ENCODE measurements at places on chromosomes 6 and 20.

- no peak for DNase-seq
Measured at GRCh38 chr20:828987-829386, 4.5 kb upstream of the FAM110A start.

DNA sequence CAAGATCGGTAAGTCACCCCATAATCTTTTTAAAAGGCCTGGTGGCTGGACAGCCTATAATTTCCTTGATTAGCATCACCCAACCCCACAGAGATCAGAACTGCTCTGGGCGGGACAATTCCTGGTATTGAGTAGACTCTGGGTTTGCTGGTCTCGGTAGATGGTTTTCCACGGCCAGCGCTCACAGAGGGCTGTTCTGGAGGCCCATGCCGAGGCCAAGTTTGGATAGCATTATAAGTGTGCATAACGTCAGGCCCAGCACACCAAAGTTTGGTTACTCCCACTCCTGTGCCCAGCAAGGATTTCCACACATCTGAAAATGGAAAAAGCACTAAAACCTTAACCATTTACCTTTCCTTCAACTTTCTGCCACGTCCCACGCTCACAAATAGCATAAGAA, 104.7 kb upstream of the RREB1 start:
- DNase-seq, result no peak

- no peak for DNase-seq
Measured at GRCh38 chr20:38471245-38471644, 1.4 kb upstream of the RALGAPB start.

DNA sequence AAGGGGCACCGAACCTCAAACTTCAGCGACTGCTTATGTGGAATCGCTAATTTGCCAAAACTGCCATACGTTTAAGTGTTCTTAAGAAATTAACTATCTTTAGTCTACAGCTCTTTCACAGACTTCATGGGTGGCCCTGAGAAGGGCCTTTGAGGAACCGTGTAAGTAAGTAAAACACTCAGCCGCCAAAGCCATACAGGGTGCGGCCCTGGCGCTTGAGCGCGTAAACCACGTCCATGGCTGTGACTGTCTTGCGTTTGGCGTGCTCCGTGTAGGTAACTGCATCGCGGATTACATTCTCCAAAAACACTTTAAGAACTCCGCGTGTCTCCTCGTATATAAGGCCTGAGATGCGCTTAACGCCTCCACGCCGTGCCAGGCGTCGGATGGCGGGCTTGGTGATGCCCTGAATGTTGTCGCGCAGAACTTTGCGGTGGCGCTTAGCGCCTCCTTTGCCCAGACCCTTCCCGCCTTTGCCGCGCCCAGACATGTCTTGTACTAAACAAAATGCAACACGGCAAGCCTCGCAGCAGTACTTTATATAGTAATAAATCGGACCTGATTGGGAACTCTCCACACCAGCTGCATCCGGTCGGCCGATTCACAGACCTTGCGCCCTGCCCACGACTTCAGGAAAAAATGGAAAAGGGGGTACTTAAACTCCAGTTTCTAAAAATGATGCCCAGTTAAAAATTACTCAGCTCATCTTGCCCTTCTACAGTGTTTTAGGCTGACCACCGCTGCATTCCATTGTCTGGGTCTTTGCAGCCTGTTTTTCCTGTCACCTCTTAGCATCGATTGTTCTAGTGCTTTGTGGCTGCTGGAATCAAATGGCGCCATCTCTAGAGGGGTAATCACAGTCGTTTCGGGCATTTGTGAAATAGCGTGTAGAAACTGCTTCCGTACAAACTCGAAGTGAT, 38.9 kb downstream of the OR2B2 start:
- peak; percentile 80 for DNase-seq

DNA sequence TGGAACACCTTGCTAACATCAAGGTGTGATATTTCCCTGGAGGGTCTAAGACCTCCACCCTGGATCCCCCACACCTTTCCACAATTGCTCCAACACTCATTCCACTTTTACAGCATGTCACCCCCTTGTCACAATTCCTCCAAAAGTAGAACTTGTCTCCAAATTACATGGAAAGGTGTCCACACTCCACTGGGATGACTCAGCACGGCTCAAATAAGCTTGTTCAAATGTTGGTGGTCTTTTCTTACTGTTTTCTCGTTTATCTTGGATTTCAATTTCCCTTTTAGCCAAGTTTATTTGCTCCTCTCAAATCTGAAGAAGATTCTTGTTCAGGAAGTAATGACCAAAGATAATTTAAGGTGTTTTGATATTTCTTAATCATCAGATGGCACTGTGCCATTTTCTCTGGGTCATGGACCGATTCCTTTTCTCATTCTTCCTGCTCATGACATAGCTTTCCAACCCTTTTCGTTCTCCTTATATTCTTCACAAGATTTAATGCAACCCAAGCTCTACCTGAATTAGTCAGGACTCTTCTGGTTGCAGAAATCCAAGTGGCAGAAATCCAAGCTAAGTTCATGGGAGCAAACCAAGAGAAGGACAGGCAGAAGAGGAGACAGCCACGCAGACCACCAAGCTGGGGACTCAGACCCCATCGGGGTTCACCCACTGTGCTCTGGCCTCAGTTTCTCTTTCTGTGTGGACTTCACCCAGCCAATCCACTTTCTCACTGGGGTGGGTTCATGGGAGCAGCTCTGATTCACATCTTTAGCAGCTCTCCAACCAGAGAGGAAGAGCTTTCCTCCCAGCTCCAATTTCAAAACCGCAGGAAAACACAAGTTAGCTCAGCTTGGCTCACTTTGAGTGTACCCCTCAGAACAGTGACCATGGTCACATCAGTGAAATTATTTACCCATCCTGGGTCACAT, 110.5 kb upstream of the CDYL start:
- DNase-seq, result no peak

- DNase-seq, result peak; percentile 49
Measured at GRCh38 chr6:16759181-16759645, 2.0 kb downstream of the ATXN1 start.

GRCh38 chr20:5181492-5181891, 54.7 kb downstream of the CDS2 start:
- DNase-seq, result no peak

DNA sequence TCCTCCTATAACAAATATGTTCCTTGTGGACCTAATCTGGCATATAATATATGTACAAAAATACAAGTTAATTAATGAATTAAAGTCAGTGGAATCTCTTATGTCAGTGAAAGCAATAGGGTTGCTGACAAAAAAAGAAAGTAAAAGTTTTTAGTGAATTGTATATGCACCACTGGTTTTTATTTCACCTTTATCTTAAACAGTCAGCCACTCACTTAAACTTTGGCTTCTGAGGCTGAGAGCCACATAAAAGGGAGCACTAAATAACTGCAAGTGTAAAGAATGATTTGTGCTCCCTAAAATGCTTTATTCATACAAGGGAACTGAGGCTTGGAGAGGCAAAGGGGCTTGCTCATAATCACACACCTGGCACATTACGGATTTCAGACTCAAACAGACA, 9.9 kb upstream of the F13A1 start:
- no peak for DNase-seq

- DNase-seq, result no peak
Measured at GRCh38 chr6:110399219-110400071, 15.9 kb downstream of the DDO start.

- DNase-seq, result no peak
Measured at GRCh38 chr6:136506124-136506799, 44.0 kb downstream of the MAP7 start.

GRCh38 chr6:31762356-31762755, at the start of gene SAPCD1:
Gene SAPCD1, plus strand, starts transcription at chr6:31762656. Its CDS starts 399 bp downstream, at chr6:31763055.
- DNase-seq, result no peak

DNA sequence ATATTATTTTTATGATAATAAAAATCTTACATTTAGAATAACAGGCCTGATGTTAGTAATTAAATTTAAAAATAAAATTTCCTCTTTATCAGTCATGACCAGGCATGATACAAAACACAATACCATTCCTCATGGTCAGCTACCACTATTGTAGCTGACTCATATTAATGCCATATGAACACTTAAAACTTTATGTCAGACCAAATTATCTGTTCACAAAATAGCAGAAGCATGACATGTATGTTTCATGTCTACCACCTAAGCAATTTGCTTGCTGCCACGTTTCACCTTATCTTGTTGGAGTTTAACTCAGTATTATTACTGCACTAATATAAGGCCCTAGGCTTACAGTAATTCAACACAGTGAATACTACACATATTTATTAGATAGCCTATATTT, 65.7 kb downstream of the HTR1B start:
- DNase-seq, result no peak

- no peak for DNase-seq
Measured at GRCh38 chr6:5450073-5450472, 188.8 kb downstream of the FARS2 start.
